ENCODE measurements at places on chromosomes 16 and 17.

DNA sequence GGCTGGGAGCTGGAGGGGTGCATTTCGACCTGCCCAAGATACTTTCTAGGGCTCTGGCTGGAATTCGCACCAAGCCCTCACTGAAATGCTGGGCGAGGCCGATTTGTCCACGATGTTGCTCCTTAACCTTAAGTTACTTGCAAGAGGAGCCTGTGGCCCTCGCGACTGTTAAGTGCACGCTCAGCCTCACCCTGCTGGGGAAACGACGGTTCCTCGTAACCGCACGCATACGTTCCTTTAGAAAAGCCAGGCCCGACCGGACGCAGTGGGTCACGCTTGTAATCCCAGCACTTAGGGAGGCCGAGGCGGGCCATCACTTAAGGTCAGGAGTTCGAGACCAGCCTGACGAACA is 607 bp upstream of the NCOR1 start:
- DNase-seq: peak; percentile 67

DNA sequence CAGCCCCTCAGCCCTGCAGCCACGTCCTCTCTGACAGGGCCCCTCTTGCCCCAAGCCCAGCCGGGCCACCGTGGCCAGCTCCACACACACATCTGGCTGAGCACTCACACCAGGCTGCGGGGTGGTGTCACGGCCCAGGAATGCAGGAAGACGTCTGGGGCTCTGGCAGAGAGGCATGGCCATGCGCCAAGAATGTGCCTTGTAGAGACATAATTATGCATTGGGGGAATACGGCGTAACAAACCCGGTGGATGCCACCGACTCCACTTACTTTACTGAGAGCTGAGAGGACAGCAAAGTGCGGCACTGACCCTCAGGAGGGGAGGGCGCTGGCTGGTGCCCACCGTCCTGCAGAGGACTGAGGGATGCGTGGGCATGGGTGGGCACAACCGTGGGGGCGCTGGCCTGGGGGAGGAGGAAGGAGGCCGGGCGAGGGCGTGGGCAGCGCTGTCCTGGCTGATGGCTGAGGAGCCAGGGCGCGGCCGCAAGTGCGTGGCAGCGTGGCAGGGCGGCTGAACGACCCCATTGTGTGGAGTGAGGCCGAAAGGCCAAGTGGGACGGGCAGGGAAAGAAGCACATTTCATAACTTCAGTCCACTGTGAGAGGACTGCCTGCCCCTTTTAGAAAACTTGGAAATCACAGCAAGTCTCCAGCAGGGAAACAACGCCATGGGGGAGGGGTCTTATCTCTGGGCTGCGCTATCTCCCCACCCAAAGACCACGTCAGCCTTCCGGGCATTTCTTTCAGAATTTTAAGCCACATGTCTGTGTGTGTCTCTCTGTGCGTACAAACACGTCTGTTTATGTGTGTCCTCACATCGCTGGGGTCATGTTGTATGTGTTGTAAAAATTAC is 30.6 kb downstream of the METRNL start:
- DNase-seq: peak; percentile 99

DNA sequence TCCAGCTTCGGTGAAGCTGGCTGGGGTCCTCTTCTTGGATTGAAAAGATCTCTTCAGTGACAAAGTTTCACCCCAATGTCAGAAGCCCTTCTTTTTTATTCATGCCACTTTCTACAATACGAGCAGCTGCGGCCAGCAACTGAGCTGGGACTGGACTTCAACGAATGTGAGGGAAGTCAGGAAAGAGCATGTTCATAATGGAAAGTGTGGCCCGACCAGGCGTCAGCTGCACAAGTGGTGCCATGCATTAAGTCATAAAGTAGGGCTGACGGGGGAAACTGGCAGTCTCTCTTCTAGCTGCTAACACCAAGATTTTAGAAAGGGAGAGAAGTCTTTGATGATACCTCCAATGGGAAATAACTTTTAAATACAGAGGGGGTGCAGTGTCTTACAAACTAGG is 192.6 kb downstream of the PARN start:
- no peak for DNase-seq

DNA sequence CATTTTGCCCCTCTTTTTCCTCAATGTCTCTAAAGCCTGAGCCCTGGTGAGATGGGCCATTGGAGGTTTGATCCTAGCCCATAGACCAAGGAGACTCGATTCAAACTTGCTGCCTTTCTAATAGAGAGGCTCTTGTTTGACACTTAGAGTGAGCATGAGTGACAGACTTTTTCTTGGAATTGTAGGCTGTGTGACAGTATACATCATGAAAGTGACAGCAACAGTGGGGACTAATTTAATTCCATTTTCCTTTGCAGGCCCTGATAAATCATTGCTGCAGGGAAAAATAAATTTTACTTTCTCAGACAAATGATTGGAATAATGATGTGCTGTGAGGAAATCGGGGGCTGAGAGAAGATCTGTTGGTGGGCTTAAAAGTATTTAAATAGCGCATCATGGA is 169.0 kb upstream of the NOL11 start:
- DNase-seq: no peak

DNA sequence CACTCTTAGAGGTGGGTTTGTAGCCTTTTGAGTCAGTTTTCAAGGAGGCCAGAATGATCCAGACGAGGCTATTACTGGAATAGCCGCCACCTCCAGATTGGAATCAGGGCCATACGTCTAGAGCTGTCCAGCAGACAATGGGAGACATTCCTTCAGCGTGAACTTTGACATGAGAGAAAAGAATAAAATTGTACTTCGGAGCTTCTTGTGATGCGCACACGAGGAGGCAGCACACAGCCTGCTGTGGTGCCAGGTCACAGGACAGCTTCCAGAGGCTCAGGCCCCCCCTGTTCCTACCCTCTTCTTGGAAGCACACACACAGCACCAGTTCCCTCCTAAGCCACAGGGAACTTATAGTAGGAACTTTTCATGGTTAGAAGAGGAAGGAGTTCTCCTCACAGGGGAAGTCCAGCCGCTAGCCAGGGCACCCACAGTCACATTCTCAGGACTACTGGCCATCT is 81.0 kb downstream of the VPS53 start:
- peak; percentile 36 for DNase-seq

DNA sequence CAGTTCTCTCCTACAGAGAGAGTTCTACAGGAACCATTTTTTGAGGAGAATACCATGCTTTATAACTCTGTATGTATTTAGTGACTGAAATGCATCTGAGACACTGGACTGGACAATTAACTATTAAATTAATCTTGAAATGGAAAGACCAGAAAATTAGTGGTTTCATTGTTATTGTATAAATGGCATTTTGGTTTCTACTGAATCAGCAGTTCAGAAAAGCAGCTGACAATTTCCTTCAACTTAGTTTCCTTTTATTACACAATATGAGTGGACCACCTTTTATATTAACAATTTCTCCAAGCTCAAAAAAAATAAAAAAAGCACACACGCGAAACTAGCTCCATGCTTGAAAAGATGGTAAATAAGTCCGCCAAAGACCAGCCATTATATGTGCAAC is 66.1 kb upstream of the SLC12A3 start:
- no peak for DNase-seq

- peak; percentile 88 for DNase-seq
Observed at GRCh38 chr16:88914750-88915368, 48.4 kb upstream of the PABPN1L start.

- DNase-seq: peak; percentile 6
Observed at GRCh38 chr17:70320673-70321345, 151.5 kb downstream of the KCNJ2 start.

GRCh38 chr17:49226771-49227435 is 3.7 kb downstream of the PHOSPHO1 start:
- DNase-seq: no peak

GRCh38 chr17:39271546-39271945 is 45.8 kb upstream of the STAC2 start:
- DNase-seq: peak; percentile 66

DNA sequence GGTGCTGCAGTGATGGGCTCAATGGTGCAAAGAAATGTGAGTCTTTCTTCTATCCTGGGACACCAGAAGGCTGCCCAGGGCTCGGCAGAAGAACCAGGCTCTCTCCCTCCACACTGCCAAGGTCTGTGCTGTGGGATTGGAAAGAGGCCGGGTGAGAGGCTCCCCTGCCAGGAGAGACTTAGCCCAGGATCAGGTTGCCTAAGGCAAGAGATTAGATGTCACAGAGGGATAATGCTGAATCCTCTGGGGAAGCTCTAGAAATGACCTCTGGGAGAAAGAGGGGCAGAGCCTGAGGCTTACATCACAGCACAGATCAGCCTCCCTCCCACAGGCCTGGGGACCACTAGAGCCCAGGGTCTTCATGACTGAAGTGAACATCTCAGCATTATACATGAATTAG is 5.7 kb upstream of the DOC2B start:
- DNase-seq: no peak

DNA sequence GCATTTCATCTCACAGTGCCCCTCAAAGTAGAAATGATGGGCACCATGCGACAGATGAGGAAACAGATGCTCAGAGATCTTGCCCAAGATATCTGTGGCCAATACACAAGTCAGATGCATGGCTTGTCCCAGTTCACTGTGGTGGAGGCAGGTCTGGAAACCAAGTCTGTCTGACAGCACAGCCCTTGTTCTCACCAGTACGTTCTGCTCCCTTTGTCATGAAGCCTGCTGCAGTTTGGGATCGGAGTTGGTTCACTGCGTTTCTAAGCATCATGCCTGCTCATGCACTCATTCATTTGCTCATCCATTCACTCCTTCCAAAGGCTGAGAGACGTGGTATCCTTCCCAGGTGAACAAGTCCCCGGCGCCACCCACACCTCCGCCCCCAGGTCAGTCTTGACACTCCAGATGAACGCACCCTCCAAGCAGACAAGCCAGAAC is 27.2 kb upstream of the MEAK7 start:
- peak; percentile 20 for DNase-seq

DNA sequence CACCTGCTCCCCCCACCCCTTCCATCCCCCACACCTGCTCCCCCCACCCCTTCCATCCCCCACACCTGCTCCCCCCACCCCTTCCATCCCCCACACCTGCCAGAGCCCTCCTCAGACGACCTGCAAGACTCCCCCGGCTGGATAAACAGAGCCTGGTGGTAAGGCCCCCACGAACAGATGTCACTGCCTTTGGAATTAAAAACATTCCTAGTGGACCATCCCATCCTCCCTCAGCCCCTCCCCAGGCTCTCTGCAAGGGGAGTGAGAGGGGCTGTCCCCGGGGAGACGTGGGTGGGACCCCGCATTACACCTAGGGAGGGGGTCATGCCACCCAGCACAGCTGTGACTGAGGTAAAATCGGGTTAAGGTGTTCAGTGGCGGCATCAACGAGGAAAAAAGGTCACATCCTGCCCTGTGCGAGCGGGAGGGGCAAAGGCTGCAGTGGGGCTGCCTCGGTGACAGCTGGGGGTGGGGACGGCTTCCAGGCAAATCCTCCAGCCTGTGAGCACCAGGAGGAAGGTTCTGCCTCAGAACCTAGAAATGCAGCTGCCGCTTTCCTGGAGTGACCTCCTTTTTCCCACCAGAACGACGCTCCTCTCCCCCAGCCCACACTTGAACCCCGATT is 38.7 kb downstream of the TIMM22 start:
- DNase-seq: peak; percentile 37

GRCh38 chr16:13344001-13344400 is 442.6 kb downstream of the SHISA9 start:
- no peak for DNase-seq

GRCh38 chr17:80952291-80952690 is 39.4 kb upstream of the CHMP6 start:
- DNase-seq: no peak

- peak; percentile 69 for DNase-seq
Observed at GRCh38 chr16:27321013-27321915, 7.5 kb downstream of the IL4R start.

GRCh38 chr17:823501-823902 is 41.3 kb downstream of the MRM3 start:
- DNase-seq: no peak

DNA sequence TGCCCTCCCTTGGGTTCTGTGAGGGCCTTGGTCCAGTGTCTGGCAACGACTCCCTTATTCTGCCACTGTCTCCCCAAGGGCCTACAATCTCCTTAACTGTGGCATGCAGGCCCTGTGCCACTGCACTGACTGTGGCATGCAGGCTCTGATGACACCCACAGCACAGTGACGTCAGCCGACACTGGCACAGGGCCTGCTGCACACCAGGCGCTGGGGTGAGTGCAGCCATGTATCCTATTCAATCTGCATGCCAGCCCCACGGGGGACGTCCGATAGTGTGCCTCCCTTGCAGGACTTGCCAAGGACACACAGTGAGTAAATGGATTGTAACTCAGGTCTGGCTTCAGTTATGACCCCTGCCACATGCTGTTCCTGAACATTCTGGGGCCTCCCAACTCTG is 39.8 kb upstream of the RASD1 start:
- peak; percentile 41 for DNase-seq

DNA sequence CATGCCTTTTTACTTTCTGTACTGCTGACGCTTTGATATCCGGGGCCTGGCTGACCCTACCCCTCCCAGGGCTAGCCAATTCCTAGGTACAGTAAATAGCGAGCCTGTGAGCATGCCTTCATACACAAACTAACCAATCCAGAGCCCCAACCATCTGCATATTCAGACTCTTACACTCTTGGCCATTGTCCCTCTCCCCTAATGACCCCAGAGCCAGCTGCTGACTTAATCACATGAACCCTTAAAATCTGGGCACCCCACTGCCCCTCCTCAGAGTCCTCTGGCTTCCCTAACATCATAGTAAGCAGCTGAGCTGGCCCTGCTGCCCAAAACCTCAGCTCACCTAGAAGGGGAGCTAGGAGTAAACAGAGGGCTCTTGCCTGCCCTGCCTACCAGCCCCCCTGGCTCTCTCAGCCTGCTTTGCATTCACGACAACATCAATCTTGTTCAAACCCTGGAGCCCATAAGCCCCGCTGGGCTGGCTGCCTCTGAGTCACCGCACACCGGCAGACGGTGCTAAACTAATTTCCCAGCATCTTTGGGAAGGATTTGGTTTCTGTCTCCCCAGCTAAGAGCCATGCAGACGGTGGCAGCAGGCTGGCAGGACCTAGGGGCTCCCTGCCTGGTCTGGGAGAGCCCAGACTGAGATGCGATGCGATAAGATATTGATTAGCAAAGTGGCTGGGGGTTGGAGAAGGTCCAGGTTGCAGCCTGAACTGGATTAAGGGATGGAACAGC is 63.2 kb downstream of the CLEC19A start:
- DNase-seq: peak; percentile 10

- peak; percentile 52 for DNase-seq
Observed at GRCh38 chr16:70252355-70252988, 732 bp upstream of the EXOSC6 start.

GRCh38 chr17:41869426-41869825 is 4.2 kb upstream of the KLHL11 start:
- DNase-seq: no peak

DNA sequence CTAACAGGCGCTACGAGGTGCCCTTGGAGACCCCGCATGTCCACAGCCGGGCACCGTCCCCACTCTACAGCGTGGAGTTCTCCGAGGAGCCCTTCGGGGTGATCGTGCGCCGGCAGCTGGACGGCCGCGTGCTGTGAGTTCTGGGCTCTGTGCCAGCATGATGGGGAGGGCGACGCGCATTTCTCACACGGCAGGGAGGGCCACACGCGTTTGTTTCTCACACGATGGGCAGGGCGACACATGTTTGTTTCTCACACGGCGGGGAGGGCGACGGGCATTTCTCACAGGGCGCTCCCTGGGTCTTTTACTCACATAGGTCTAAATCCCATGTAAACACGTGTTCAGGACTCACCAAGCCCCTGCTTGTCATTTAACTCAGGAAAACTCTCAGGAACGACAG is 4.4 kb downstream of the GAA start:
- no peak for DNase-seq
